ENCODE measurements at places on chromosomes 16 and 17.
A peak's percentile ranks its signal among the peaks of the same experiment; 100 is the strongest.

- peak; percentile 55 for DNase-seq
Measured at GRCh38 chr17:39196808-39197291, 619 bp downstream of the CACNB1 start.

GRCh38 chr17:76191896-76192295 is 48.4 kb downstream of the RNF157 start:
- DNase-seq: no peak

GRCh38 chr17:34874478-34874877 is 86.8 kb downstream of the CCT6B start:
- no peak for DNase-seq

GRCh38 chr17:61477204-61477834 is 25.1 kb downstream of the TBX4 start:
- no peak for DNase-seq

GRCh38 chr16:986925-987582 is 5.5 kb downstream of the SOX8 start:
- no peak for DNase-seq

DNA sequence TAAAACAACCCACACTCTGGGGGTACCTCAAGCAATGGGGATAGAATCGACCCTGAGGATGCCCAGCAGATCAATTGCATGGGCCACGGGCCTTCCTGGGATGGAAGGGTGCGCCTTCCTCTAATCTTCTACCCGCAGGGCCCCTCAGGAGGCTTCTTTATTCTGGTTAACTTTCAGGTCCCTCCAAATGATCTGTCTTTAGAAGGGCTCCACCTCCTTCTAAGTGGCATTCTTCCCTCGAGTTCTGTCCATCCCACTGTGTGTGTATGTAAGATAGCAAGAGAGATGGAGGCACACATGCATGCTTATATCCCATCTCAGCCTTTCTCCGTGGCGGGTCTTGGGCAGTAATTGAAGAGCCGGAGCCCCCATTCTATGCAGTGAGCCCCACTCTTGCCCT is 125.7 kb downstream of the MRM1 start:
- no peak for DNase-seq

- DNase-seq: peak; percentile 91
Measured at GRCh38 chr16:69131839-69132423, 457 bp downstream of the CHTF8 start.

DNA sequence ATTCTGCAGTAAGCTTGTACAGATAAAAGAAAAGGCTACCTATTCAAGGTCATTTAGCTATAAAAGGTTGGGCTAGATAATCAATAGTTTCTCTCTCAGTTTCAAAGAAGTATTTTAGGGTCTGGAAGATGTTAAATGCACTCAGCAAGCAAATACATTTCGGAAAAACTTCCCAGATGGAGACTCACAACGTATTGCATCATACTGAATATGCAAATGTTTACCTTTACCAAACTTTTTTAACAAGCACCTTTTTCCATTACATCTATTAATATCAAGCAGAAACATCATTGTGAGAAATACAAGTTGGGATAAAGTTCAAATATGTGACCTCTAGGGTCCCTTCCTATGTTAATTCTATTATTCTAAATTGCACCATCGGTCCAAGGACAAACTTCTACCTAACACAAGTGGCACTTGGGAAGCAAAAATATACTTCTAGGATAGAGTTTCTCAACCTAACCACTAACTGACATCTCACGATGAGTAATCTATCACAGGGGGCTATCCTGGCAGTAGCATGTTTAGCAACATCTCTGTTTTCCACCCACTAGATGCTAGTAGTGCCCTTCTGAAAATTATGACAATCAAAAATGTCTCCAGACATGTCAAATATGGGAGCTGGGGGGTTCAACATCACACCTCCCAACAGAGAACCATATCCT is 14.5 kb downstream of the KANSL1 start:
- DNase-seq: peak; percentile 66

GRCh38 chr17:75734674-75735294 is 13.5 kb downstream of the ITGB4 start:
- DNase-seq: no peak

DNA sequence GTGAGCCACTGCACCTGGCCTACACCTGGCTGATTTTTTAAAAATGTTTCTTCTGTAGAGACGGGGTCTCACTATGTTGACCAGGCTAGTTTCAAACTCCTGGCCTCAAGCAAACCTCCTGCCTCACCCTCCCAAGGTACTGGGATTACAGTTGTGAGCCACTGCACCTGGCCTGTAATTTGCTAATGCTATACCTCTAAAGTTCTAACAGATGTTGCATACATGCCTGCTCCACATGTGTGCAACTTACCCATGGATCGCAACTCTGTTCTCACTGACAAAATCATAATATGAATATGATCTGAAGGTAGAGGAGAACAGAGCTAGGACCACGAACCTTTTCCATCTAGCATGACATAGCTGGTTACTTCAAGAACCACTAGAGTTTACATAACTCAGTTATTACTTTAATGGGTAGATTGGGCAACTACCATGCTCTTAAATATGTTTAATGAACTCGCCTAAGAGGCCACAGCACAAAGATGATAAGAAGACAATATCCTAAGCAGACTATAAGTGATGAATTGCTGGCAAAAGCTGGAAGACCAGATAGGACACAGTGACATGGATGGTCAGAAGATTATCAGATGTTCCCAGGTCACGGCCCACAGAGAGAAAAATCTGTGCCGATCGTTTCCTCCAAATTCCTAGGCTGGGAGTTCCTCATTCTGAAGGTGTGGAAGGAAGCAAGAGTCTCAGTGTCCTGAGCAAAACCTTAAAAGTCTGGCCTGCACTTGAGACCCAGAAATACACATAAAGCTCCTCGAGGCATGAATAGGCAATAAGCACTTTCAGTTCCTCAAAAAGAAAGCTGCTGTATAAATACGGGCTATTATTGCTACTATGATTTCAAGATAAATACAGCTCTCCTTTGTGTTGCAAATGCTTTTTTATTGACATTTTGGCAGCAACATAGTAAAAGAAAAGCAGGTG is 53.6 kb upstream of the ICAM2 start:
- DNase-seq: no peak

DNA sequence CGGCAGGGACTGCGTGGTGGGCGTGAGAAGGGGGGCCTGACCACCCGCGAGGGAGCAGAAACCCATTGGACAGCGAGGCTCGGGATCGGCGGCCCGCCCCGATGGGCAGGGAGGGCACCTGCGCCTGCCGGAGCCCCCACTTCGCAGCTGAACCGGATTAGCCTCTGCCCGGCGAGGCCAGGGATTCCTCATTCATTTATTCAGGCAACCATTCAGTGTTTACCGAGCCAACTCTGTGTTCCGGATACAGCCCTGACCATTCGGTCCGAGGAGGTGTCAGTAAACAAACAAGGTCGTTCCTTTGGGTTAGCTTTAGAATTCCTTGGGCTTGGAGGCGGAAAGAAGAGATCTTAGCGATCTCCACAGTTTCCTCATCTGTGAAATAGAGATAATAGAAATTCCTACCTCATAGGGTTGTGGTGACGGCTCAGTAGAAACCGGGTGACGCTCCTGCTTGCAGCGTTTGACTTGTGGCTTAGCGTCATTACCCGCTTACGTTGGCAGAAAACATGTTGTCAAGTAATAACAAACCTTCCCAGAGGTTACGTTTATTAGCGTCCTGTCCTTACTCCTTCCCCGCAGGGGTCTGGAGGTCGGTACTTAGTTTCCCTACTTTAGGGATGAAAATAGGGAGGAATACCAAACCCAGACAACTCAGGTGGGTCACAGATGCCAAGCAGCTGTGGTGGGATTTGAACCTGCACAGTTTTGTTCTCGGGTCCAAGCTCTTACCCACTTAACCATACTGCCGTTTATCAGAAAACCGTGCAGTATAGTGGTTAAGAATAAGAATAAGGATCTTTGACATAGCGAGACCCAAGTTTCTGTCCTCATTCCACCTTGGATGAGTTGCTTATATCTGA is 893 bp downstream of the POLR3E start:
- peak; percentile 97 for DNase-seq

GRCh38 chr16:79217375-79218011 is 383.0 kb downstream of the MAF start:
- no peak for DNase-seq

GRCh38 chr17:57944908-57945307 is 10.3 kb downstream of the CUEDC1 start:
- no peak for DNase-seq

- DNase-seq: no peak
Measured at GRCh38 chr17:62735044-62735651, 73.0 kb downstream of the MARCHF10 start.

DNA sequence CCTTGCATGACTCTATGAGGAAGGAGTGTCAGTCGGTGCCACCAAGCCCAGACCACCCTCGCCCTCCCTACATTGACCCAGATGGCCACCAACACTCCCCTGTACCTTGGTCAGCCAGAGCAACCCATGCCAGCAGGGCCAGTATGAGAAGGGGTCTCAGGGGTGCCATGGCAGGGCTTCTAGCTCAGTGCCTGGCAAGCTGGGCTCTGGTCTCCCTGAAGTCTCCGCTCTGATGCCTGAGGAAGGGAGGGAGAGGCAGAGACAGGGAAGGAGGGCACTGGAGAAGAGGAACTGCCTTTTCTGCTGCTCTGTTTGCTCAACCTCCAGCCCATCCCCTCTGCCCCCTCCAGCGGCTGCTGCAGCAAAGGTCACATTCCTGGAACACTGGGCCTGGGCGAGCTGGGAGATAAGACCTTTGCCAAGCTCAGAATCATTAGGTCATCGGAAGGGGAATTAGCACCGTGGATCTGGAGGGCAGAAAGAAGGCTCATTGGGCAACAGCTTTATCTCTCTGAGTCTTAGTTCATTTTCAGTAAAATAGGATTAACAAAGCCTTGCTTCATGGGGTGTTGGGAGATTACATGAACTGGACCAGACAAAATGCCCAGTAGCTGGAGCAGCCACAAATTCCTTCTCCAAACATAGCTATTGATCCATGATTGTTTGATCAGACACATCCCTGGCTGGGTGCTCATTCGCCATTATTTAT is at the start of gene VTN:
VTN (minus strand) TSS at position 273 of the 709 bp plus-strand sequence; CDS start at position 169, 104 bp downstream.
- peak; percentile 41 for DNase-seq

- no peak for DNase-seq
Measured at GRCh38 chr17:2253768-2254406, 49.7 kb downstream of the SMG6 start.

DNA sequence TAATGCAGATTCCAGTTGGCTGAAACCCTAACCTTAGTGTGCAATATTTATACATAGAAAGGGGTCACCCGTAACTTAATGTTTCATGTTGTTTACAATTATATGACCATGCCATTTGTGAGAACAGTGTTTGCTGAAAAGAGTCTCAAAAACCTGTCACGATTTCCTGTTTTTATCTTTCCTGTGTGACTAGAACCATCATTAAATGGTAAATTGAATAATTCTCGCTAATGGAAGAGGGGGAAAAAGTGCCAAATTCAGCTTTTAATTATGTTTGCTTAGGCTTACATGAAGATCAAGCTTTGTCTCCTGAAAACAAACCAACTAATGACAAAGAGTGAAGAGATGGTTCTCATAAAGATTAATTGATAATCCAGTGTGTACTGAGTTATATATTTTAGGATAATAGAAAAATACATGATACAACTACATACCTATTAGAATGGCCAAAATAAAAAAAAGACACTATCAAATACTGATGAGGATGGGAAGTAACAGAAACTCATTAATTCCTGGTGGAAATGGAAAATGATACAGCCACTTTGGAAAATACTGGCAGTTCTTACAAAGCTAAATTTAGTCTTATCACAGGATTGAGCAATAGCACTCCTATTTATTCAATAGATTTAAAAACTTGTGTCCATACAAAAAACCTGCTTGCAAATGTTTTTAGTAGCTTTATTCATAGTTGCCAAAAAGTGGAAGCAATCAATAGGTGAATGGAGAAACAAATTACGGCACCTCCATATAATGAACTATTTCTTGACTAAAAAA is 141.7 kb downstream of the CDK5R1 start:
- DNase-seq: no peak

- peak; percentile 99 for DNase-seq
Measured at GRCh38 chr17:996554-997344, at the start of gene TIMM22. TIMM22 (plus strand) TSS chr17:997129; CDS start chr17:997143, 14 bp downstream.

DNA sequence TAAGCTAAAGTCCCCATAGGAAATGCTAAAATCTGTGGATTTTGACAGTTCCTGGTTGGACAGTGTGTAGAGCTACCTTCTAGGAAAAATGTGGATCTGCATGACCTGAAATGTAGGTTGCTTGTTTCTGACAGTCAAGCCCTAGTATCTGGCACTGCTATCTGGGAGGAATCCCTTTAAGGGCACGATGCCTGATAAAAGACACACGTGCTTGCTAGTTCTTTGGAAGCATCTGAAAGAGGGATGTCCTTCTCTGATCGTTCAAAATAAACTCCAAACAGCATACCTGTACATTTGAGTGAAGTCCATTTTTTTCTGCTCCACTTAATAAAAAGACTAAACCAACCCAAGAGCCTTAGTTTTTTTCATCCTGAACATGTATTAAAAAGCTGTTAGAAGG is 101.3 kb downstream of the CDK5R1 start:
- no peak for DNase-seq

DNA sequence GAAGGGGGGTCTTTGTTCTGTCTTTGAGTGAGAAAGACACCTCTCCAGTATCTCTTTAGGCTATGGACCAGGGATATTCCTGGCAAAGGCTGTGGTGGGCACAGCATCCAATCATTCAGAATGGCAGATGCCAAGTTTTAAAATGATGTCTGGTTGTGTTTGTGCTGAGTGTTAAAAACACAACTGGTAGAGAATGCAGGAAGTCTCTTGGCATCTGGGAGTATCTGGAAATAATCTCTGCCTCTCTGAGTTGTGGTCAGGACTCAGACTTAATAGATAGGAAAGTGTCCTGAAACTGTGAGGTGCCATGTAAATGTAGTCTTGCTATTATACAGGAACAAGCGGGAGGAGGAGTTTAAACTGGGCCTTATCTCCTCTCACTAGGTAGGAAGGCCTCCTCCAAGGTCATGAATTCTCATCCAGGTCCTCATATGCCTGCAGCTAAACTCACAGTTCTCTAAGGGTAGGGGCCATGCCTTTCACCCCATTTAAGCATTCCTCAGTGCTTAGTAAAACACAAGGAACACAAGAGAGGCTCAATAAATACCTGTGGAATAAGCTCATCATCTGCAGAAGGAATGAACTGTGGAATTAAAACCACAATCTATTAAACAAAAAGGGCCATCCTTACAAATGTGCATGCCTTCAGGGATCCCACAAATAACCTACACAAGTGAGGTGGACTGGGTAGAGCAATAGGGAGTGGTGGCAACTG is 317.6 kb downstream of the CBLN1 start:
- peak; percentile 60 for DNase-seq

DNA sequence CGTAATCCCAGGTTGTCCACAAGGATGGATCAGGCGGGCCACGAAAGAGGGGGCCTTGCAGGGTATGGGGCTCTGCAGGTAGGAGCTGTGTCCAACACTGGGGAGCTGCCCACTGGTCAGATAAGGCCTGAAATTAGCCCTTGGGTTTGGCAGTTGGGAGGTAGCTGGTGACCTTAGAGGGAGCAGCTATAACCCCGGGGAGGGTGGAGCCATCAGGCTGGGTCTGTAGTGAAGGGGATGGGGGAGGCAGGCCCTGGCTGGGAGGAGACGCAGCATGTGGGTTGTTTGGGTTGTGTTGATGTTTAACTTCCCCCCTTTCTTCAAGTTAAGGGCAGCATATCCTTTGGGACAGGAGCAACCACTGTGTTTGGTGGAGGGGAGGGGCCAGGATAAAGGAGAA is 5.9 kb downstream of the MLLT6 start:
- no peak for DNase-seq

All from adipocyte (in vitro differentiated cells).